Stimulated activated naive CD4-positive, alpha-beta T cell treated with Interleukin-2 at 50 U/mL for 16 hours (primary cell): ENCODE measurements at places on chromosomes 7 and 10.

DNA sequence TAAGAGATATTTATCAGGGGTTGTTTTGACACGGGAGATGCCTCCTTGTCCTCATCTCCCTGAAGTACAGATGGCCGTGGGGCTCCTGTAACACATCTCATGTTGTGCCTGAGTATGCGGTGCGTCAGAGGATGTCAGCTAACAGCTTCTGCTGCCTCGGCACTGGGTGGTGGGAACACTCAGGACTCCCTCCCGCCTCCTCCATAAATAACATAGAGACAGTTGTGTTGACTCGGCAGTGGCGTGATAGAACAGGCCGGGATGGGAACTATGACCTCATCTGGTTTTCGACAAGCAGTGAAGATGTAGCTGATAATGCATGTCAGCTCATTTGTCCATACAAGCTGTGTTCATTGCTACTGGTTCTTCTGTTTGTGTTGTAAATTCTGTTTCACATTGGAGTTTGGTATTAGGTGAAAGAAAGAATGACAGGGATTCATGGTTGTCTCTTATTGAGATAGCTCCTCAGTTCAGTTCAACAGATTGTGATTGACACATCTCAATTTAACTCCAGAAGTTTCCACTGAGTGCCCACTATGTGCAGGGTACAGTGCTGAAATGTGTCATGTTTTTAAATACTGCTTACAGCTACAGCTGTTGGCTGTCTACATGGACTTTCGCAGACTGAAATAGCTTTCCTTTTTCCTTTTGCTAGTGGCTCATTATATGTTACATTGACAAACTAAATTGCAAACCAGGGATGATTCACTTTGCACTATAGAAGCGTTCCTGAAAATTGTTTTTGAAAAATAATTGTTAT, 87.4 kb downstream of the CHN2 start:
- no peak for DNase-seq

DNA sequence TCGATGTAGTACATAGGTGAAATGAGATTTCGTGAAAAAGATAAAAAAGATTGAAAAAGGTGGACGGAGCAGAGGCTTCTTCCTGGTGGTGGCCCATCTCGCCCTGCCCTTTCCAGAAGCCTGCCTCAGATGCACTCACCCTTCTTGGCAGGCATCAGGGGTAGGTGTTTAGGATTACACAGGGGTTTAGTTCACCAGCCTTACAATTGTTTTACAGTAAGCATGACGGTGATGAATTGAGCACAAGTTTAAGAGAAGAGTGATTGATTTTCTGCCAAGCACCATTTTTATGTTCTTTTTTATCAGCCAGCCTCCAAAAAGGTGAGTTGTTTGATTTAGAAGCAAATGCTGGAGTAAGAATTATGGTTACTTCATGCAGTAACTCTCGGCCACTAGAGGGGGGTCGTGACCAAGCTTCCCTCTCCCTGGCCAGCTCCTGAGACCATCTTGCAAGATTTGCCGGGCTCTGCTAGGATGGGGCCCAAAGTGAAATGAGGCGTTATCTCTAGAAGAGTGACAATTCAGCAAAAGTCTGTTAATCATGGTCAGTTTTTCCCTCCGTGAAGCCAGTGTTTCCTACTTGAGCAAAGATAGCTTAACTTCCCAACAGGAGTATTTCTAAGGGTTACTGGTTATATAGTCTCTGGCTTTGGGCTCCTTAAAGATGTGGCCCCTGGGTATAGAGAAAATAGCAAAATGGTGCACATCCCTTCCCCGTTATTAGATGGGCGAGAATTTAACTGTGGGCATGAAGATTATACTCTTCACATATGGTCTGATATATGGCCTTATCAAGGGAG, 228.8 kb downstream of the BMPER start:
- DNase-seq: no peak

- DNase-seq: no peak
These were observed 2.1 kb downstream of the EPHB4 start for GRCh38 chr7:100825215-100825671.

DNA sequence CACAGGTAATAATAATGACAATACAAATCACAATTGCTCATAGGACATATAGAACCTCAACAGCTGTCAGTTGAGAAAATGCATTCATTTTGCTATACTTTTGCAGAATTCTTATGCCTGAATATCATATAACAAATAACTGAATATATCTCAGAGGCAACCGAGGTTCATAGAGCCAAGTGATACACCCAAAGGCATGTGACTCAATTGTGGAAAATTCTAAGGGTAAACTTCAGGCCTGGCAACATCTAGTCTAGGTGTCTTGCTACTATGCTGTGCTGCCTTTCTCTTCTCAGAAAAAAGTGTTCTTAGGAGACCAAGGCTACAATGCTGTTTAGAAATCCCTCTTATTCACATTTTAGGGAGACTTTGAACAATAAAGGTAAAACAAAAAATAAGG, 270.7 kb downstream of the BAMBI start:
- no peak for DNase-seq

DNA sequence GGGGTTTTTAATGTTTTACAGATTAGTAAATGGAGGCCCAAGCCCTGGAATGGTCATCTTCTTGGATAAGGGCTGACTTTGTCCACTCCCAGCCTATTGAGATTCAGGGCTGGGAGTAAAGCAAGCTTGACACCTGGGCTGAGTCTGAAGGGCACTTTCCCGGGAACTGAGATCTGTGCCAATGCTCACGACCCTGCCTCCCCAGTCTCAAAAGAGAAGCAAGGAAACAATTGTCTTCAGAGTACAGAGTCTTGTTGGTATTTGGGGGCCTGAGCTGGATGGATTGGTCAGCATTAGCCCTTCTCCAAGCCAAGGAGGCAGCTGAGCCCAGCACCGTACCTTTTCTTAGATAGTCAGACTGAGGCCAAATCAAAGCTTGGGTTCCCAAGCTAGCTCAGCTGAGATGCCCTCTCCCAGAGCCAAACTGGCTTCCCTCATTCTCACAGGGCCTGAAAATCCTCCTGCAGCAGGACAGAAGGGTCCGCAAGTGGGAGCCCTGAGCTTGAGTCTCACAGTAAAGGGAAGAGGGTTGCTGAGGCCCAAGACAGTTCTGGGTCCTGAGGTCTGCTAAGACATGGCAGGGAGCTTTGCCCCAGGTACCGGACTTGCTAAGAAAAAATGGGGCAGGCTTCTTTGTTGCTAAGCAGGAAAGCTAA, 3.7 kb downstream of the DDIT4 start:
- DNase-seq: no peak

DNA sequence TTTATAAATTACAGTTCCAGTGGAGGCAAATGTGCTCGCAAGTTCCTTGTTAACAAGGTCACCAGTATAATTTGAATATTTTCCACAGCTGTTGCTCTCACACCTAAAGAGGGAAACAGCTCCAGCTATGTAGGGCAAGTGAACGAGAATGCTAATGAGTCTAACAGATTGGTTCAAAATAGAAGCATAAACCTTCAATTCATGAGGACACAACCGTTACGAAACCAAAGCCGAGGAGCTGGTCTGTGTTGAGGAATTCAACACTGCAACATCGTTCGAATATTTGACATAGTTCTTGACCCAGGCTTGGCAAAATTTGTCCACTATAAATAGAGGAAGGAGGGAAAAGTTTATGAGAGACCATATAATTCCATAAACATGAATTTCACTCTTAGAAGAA, 161.3 kb downstream of the KLF6 start:
- DNase-seq: no peak

- no peak for DNase-seq
These were observed 17.0 kb downstream of the CUBN start for GRCh38 chr10:17112566-17112965.

DNA sequence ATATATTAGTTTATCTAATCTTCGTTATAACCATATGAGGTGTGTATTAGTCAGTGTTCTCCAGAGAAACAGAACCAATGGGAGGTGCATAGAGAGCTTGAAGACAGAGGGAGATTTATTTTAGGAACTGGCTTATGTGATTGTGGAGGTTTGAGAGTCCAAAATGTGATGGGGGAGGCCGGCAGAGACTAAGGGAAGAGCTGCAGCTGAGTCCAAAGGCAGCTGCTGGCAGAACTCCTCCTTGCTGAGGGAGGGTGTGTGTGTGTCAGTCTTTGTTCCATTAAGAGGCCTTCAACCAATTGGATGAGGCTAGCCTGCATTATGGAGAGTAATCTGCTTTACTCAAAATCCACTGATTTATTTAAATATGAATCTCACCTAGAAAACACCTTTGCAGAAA, 165.1 kb downstream of the SH3PXD2A start:
- DNase-seq: no peak

DNA sequence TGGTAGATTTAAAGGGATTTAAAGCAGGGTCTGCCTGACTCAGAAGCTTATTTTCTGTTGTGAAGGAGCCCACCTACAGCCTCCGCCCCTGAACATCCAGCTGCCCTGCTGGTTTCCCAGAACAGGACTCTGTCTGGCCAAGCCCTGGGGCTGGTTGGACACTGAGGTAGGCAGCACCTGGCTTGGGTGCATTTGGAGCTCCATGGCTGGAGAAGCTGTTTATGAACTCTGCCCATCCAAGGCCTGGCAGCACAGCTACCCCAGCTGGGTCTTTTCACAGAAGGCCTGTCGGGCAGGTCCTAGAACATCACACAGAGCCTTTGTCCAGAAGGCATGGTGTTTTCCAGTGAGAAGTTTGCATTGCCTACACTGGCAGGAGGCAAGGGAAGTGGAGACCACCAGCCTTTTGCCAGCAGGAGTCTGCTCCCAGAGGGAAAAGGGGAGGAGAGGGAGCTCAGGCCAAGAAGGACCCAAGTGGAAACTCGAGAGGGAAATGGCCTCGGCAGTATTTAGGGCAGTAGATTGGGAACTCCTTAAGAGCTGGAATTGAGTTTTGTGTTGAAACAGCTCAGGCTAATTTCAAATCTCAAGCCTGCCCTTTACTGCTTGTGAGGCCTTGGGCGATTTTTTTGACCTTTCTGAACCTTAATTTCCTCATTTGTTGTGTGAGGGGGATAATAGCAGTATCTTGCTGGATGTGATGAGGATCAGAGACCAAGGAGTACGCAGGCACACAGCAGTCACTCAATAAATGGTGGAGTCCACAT, 12.3 kb upstream of the PDCD4 start:
- no peak for DNase-seq

DNA sequence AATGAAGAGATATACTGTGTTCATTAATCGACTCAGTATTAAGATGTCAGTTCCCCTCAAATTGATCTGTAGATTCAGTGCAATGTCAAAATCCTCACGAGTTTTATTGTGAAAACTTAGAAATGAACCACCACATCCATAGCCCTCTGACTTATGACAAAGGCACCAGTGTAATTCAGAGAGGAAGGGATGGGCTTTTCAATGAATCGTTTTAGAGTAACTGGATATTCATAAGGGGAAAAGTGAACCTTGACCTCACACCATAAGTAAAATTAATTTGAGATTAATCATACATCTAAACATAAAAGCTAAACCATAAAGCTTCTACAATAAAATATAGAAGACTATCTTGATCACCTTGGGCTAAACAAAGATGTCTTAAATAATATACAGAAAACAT, 128.1 kb downstream of the ELFN1 start:
- DNase-seq: no peak

- no peak for DNase-seq
These were observed 41.9 kb upstream of the TNKS2 start for GRCh38 chr10:91756286-91756685.
